ENCODE measurements at places on chromosomes 11 and 22.

DNA sequence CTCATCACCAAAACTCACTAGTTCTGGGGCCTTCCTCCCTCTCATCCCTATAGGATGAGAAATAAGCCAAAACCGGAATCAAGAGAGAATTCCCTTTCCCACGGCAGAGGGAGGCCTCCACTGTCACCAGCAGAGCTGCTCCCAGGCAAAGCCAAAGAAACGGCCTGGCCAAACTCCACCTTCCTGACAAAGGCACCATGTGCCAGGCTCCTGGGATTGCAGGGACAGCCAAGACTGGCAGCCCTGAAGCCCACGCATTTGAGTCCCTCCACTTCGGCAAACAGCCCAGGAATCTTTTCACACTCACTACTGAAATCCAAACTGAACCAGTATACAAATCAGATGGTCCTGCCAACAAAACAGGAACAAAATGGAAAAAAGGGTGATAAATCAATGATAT, 6.1 kb downstream of the SMCO4 start:
- DNase-seq, result no peak

GRCh38 chr11:102497061-102497460, 33.5 kb downstream of the MMP7 start:
- no peak for DNase-seq

GRCh38 chr22:41947424-41948080, 600 bp upstream of the CENPM start:
- DNase-seq, result no peak

DNA sequence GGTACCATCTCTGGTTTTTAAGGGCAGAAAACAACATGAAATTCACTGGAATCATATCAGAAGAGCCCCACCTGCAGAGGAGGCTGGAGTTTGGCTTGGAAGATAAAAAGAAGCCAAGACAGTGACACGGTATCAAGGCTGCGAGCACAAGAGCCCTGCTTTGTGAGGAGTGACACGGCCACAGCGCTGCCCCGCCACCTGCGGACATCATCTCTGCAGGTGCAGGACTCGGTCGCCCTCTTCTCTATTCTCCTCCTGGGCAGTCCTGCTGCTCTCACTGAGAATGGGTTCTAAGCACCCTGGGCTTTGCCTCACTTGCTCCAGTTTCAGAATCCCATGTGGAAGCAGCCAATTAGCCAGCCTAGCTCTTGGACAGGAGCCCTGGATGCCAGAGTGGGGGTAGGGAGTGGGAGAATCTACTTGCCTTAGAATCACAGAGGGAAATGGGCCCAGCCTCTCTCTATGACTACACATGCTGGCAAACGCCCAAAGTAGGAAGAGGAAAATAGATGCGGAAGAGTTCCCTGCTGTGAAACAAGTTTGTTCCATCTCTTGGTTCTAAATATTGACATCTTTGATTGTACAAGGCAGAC, 17.1 kb downstream of the APOL4 start:
- no peak for DNase-seq

DNA sequence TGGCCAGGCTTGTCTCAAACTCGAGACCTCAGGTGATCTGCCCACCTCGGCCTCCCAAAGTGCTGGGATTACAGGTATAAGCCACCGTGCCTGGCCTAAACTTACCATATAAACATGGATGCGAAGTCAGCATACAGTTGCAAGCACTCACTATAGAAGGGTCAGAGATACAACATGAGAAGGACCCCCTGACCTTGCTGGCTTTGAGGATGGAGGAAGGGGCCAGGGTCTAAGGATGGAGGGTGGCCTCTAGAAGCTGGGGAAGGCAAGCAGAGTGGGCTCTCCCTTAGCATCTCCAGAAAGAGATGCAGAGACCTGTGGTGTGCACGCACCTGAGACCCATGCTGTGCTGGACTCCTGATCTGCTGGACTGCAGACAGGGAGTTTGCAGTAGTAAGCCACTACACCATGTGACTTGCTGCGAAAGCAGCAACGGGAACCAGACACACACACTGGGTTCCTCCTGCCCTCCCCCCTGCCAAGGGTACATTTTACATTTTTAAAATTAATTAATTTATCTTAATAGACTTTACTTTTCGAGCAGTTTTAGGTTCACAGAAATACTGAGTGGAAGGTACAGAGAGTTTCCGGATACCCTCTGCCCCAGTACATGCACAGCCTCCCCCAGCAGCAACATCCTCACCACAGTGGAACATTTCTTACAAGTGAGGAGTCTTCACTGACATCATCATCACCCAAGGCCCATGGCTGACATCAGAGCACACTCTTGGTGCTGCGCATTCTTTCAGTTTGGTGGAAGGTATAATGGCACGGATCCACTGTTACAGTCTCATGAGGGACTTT, 170.1 kb upstream of the B3GAT1 start:
- DNase-seq, result no peak

DNA sequence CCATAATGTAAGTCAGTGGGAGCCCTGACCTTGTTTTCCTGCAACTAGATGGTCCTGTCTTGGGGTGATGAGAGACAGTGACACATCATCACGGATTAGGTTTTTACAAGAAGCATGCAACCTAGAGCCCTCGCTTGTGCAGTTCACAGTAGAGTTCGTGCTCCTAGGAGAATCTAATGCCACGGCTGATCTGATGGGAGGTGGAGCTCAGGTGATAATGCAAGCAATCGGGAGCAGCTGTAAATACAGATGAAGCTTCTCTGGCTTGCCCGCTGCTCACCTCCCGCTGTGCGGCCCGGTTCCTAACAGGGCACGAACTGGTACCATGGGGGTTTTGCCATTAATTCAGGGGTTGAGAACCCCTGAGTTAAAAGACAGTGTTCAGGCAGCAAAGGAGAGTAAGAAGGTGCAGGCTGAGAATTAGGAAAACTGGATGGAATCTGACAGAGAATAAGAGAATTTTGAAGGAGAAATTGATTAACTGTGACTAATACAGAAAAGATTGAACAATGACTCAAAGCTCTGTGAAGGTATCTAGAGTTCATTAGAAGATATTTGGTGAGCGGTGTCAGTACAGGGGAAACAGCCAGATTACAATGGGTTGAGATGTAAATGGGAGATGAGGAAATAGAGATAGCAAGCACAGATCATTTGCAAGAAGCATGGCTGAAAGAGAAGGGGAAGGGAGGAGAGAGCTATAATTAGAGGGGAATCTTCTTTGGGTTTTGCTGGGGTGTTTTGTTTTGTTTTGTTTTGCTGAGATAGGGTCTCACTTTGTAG, 21.0 kb downstream of the WEE1 start:
- DNase-seq, result no peak

- no peak for DNase-seq
These were observed 20.8 kb upstream of the LINC01488 start for GRCh38 chr11:69460540-69461257.

DNA sequence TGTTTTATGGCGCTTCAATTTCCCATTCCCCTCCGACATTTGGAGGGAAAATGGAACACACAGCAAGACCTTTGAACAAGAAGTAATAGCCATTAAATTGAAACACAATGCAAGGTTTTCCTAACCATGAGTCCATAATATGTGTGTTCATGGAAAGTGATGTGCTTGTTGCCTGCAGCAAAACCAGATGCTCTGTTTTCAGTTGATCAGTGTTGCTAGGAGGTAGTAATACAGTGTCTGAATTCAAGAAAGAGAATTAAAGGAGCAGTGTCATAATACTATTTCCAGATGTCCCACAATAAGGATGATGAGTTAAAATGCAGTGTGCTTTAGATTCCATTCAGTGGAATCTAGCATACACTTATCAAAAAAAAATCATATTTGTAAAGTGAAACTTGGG, 637.4 kb upstream of the API5 start:
- DNase-seq, result no peak

GRCh38 chr22:45871721-45872120, 105.2 kb downstream of the WNT7B start:
- DNase-seq, result no peak

GRCh38 chr11:1055109-1055703, 18.7 kb upstream of the MUC6 start:
- no peak for DNase-seq

- no peak for DNase-seq
These were observed 21.7 kb upstream of the TNRC6B start for GRCh38 chr22:40156001-40156516.

DNA sequence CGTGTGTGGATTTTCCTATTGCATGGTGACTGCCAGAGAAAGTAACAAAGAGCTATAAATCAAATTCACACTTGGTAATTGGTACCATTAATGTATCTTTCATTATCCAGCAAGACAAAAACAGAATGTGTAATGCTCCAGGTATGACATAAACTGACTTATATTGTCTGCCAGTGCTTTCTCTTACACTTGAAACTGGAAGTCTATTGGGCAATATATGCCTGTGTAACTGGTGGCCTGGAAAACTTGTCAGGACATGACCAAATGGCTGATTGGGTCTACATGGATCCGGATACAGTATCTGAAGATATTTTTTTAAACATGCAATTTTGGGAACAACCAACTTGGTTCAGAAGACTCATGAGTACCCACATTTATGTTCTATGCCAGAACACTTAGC, 174.6 kb upstream of the ARHGAP42 start:
- DNase-seq, result no peak

Measured in left renal pelvis (tissue), 4 donors.